ENCODE measurements at places on chromosomes 2 and 18.

- H3K27ac ChIP-seq = no peak overlapping the region
- DNase-seq = no peak
- H3K36me3 ChIP-seq = peaks cover 5% of the 10 kb centered on the region
- H3K4me1 ChIP-seq = peaks cover 29% of the 10 kb centered on the region
Measured at GRCh38 chr2:190315273-190315672, 4.4 kb downstream of the HIBCH start.

- no peaks in the 10 kb centered on the region for H3K36me3 ChIP-seq
- DNase-seq = no peak
- no peaks in the 10 kb centered on the region for H3K27me3 ChIP-seq
- H3K4me3 ChIP-seq = no peak overlapping the region
- H3K27ac ChIP-seq = no peak overlapping the region
Measured at GRCh38 chr2:234670052-234670451, 173.2 kb upstream of the ARL4C start.

GRCh38 chr2:178177066-178177679 is 17.1 kb upstream of the OSBPL6 start:
- H3K27ac ChIP-seq = no peak overlapping the region
- no peaks in the 10 kb centered on the region for H3K4me1 ChIP-seq
- H3K27me3 ChIP-seq = no peaks in the 10 kb centered on the region

GRCh38 chr2:32960647-32961403 is 14.1 kb downstream of the LTBP1 start:
- no peaks in the 10 kb centered on the region for H3K27me3 ChIP-seq
- H3K36me3 ChIP-seq = no peaks in the 10 kb centered on the region
- H3K27ac ChIP-seq = no peak overlapping the region
- H3K4me1 ChIP-seq = no peaks in the 10 kb centered on the region

DNA sequence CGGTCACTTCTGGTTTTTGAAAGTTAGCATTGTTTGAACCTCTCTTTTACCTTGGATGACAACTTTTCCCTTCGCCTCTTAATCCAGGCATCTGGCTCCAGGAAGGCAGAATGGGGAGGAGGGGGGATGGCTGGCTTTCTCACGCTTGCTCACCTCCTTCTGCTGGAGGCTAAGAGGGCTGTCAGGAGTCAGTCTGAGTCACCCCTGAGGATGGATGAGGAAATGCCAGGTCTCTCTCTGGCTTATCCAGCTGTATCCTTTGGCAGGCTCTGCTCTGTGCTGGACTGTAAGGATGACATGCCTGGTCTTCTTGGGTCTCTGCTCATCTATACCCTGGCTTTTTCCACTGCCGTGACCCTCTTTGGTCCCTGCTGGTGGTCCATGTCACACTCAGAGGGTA is 142.9 kb upstream of the GYPC start:
- no peak overlapping the region for H3K27ac ChIP-seq
- no peaks in the 10 kb centered on the region for H3K27me3 ChIP-seq
- H3K4me3 ChIP-seq = no peak overlapping the region
- no peaks in the 10 kb centered on the region for H3K4me1 ChIP-seq

- peaks cover 27% of the 10 kb centered on the region for H3K4me1 ChIP-seq
- DNase-seq = peak; percentile 78
- H3K36me3 ChIP-seq = no peaks in the 10 kb centered on the region
- peak within 1 kb of the TSS; percentile 63 for H3K4me3 ChIP-seq
- H3K27me3 ChIP-seq = peaks cover 71% of the 10 kb centered on the region
- peak within 1 kb of the TSS; percentile 75 for H3K27ac ChIP-seq
Measured at GRCh38 chr2:176187899-176188773, at the start of gene HOXD1. TSS of gene HOXD1 (plus strand) at chr2:176188668. CDS start at chr2:176188802, 134 bp downstream.

- H3K36me3 ChIP-seq = no peaks in the 10 kb centered on the region
- no peak overlapping the region for H3K4me3 ChIP-seq
- H3K4me1 ChIP-seq = no peaks in the 10 kb centered on the region
- no peaks in the 10 kb centered on the region for H3K27me3 ChIP-seq
Measured at GRCh38 chr2:54755641-54756326, 32.3 kb downstream of the EML6 start.

DNA sequence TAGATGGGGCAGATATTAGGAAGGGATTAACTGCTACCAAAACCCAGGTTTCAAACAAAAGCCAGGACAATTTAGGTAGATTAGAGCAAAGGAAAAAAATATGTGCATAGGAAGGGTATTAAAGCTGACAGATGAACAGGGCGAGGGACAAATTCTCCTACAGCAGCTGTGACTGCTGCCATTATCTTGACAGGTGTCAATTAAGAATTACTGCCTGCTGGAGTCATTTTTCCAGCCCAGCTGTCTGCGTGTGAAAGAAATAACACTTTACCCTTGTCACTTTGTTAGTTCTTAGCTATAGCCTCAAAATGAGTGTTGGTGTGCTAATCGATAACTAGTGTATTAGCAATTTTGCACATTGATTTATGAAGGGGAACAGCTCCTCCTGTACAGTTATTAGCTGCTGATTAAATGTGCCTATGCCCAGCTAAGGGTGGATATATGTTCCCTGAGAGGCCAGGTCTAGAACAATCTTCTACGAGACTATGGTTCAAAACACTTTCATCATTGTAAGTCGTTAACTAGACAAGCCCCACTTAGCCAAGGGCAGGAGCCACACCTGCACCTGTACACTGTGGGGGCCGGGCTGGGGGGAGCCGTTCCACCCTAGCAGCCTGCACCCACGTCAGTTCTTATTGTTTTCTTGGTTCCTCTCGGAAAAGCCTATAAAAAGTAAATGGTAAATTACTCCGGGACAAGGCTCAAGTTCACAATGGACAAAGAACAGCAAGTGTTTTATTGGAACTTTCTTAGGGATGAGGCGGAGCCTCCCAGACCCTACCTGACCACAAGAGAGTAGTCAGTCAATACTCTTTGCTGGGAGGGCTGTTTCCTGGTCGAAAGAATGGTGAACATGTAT is 7.7 kb downstream of the TSHZ1 start:
- no peaks in the 10 kb centered on the region for H3K27me3 ChIP-seq
- H3K4me3 ChIP-seq = no peak overlapping the region
- peaks cover 61% of the 10 kb centered on the region for H3K4me1 ChIP-seq
- DNase-seq = no peak
